ENCODE measurements at places on chromosomes 6 and 20.

DNA sequence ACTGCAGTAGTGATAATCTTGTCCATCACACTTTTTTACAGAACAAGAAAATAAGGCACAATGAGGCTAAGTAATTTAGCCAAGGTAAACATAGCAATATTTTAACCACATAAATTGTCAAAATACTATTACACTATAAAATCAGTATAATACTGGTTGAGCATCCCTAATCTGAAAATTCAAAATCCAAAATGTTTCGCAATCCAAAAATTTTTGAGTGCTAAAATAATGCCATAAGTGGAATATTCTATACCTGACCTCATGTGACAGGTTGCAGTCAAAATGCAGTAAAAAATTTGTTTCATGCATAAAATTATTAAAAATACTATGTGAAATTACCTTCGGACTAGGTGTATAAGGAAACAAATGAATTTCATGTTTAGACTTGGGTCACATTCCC lies 101.5 kb downstream of the PDSS2 start:
- no peak for DNase-seq

GRCh38 chr6:100210137-100211117 lies 216.4 kb upstream of the MCHR2 start:
- DNase-seq = no peak

GRCh38 chr6:27532820-27533538 lies 60.1 kb upstream of the ZNF184 start:
- no peak for DNase-seq

DNA sequence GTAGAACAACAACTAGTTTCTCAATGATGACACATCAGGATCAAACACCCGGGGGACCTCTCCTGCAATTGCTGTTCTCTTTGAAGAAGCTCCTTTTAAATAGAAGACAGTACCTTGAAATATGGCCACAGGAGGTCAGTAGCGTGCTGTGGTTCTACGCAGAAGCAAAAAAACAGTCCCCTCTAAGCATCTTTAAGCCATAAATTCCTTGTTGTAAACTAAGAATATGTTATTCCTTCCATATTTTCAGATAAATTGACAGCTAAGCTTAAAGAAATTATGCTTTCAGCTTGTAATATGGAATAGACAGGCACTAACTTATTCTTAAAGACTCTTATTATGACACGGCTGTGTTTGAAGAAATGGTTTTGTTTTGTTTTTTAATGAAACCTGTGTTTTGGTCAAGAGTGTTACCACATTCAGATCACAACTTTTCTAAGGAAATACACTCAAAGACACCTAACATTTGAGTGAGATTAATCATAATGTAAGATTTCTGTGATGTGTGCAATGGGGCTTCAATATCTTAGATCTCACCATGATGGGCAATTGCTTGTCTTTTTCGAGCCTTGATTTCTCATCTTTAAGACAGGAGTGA lies 49.7 kb upstream of the IL20RA start:
- peak; percentile 41 for DNase-seq

DNA sequence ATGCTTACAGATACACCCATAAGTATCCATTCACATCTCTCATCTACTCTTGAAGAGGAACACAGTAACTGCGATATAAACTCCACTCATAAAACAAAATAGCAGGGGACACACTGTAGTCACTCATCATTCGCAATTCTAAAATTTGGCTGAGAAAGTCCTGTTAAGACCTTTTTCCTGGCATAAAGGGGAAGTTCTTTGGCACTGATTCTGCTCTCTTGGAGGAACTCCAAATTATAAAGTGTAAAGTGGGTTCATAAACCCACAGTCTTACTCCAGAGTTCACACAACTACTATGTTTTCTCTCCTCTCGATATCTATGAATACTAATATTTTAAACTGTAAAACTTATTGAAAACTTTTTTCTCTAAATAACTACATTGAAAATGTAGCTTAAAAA lies 80.6 kb downstream of the ADGB start:
- no peak for DNase-seq

DNA sequence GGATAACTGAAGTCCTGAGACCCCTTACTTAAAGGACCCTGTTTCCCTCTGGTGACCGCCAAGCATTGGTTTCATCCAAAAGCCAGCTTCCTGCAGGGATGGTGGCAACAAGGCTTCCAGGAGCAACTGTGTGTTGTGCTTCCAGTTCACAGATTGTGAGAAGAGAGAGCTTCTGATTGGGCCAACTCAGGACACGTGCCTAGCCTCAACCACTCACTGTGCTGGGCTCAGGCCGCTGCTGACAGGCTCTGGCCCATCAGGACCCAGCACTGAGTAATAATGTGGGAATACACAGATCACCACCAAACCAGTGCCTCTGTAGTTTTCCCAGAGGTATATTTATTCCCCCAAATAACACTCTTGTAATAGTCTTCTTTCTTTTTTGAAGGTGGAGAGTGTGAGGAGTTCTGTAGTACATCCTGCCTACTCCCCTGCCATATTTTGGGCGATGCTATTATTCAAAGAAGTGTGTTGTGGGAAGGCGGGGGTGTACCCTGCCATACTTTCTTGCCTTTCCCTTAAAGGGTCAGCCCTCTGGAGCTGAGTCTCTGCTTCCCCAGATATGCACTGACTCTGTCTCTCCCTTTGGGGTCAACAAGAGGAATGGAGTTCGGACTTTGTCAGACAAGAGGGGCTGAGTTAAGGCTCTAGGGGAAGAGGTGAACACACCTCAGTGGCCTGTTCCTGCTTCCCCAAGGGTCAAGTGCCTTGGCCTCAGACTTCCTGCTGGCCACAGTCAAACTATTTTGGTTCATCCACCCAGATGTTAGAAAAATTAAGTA lies 23.2 kb downstream of the PPP1R16B start:
- DNase-seq = no peak

GRCh38 chr6:167653561-167653960 lies 173.2 kb upstream of the AFDN start:
- no peak for DNase-seq

DNA sequence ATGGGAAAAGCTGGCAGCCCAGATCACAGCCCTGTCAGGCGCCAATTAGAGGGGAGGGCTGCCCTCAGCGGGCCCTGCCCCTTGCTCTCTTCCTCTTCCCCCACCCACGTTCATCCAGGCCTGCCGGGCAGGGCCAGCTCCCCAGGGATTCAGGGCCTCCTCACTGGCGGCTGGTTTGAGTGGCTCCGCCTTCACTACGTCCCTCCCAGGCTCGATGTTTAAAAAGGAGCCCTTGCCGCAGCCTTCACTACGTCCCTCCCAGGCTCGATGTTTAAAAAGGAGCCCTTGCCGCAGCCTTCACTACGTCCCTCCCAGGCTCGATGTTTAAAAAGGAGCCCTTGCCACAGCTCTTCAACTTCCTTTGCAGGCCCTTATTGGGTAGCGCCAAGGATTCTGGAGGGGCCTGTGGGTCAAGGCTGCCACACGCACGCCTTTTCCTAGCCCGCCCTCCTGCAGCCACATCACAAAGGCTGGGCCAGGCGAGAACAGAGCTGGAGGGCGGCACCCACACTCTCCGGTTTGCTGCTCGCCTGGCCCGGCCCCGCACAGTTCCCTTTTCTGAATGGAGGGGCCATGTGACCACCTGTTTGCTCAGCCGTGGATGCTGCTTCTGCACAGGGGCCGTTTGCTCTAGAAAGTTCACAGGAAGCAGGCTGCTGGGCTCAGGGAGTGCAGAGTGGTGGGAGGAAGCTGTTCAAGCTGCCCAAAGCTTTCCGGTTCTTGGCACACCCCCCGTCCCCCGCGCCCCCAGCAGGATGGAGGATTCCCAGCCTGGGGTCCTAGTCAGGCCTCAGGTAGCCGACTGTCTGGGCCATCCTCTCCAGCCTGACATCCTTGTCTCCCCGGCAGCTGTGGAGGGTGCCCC lies 1.6 kb downstream of the SLC17A9 start:
- peak; percentile 96 for DNase-seq

GRCh38 chr6:28865401-28866204 lies 58.2 kb downstream of the TRIM27 start:
- DNase-seq = peak; percentile 78

GRCh38 chr6:113120224-113120581 lies 736.9 kb upstream of the MARCKS start:
- DNase-seq = no peak

DNA sequence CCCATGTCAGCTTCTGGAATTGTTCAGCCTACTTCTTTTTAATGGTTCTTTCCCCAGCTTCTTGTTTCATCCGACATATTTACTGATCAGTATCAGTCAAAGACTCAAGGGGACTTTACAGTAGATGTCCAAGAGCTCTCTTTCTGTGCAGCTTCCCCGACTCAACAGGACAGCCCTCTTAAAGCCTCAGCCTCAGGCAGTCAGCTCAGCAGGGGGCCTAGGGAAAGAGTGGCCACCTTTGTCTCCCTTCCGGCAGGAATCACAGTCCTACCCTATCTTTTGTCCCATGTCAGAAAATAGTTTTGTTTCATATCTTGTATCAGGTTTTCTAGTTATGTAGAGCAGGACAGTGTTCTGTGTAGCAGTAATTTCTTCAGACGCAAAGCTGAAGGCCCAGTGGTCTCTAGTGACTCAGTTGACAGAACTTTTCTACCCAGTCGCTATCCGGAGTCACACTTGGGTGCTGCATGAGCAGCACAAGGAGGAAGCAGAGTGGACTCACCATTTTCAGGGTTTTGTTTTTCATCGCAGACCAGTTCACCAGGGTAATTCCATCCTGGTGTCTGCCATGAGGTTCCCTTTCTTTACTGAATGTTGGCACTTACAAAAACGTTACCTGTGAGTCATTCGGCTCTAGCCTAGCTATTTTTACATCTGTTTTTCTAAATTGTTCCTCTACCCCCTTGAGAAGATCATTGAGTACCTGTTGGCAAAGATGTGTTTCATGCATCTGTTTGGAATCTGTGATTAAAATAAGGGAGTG lies 47.7 kb downstream of the SPATA2 start:
- DNase-seq = no peak

- DNase-seq = no peak
Measured at GRCh38 chr20:33093074-33093473, 13.6 kb downstream of the BPIFB4 start.

DNA sequence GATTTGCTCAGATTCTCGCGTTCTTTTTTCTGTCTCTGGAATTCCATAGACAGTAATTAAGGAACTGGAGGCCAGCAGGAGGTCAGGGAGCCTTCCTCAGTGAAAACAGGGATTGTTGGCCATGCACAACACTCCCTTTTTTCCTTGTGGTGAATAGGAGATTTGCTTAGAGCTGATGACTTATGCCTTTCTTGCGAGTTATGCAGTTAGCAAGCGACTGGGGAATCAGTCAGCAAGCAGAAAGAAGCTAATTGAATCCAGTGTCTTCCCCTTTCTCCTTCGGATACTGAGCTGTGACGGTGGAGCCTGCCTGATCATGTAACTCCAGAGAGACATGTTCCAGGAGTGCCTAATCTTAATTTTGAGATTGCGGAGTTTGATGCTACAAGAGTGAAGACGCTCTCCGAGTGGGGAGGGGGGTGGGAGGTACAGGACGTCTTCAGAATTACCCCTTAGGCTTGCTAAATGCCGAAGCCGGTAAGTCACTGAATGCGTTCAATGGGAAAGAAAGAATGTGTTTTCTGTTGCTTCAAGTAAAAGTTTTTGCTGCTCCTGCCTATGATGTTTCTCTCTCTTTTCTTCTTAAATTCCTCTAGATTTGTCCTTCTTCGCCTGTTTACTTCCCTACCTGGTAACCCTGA lies 165.9 kb downstream of the SASH1 start:
- DNase-seq = no peak

DNA sequence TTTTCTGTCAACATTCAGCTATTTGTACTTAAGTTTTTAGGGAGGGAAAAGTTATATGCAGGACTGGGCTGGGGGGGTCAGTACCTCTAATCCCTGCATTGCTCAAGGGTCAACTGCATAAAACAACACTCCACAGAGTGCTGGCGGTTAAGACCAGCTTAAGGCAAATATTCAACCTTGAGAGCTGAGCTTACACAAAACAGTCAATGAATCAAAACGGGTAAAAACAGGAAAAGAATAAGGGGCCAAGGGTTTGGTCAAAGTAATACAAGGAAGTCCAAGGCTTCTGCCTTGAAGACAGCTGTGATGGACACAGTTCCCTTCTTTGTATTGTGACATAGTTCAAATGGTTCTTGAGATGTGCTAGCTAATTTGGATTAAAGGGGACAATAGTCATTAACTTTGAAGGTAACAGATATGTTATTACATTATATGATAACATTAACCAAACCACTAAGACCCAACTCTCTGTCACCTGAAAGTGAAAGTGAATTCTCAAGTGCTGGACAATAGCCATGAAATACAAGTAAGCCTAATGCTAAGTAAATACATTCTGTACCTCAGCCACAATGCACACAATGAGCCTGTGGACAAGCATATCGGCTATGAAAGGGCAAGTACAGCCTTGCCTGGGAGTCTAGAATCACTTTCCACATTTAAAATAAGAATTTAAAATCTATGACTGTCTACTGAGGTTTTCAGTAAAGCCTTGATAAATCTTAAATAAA lies 106.8 kb downstream of the PDE10A start:
- no peak for DNase-seq

DNA sequence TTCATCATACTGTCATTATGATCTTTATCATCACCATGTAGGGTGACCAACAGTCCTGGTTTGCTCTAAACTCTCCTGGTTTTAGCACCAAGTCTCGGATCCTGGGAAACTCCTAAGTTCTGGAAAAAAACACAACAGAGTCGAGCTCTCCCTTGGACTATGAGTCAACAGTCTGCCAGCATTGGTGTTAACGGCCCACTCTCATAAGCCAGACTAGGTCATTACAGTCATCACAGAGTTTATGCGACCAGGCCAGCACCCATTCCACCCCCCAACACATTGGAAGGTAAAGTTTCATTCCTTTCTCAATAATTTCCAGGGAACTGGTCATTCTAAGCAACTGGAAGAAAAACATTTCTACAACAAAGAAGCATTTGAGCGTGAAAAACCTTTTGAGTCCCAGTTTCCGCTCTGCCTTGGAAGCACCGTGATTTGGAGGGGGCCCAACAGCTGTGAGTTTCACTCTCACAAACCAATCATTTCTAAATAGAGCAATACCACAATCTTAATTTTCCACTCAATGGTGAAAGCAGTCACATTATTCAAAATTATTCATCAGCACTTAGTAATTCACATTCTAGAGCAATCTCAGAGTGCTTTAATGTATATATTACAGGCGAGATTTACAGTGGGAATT lies 445.0 kb downstream of the CDH26 start:
- DNase-seq = no peak

GRCh38 chr6:126888727-126889725 lies 229.4 kb upstream of the RSPO3 start:
- no peak for DNase-seq

DNA sequence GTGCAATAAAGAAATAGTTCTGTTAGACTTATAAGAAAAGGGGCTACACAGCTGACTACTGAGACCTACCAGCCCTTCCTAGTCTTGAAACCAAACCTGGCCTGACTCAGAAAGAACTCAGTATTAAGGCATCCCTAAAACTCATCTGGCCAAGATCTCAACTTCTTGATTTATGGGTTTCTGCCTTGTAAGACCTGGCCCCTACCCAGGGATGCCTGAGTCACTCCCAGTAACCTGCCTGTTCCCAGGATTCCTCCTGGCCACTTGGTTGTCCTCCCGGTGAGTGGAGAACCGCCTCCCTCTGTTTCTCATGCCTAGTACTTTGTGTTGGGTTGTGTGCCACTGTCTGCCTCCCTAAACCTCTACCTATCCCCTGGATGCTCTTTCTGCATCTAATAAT lies 189.4 kb upstream of the PREP start:
- DNase-seq = no peak

Measured in GDM1 (cell line).